ENCODE measurements at places on chromosomes 13 and 19. TPM values are rescaled to one million over a fixed set of nuclear protein-coding genes. Genes with fewer than 3 reads are reported as not detected.

ZNF541 gene
- 0.18 TPM for total RNA-seq

ZNF430 gene
- total RNA-seq = 3.1 TPM

SYT3 gene
- 0.14 TPM for total RNA-seq

CYP4F12 gene
- 16.1 TPM for total RNA-seq

MIDN gene
- 34.8 TPM for total RNA-seq
